ENCODE measurements at places on chromosomes 13 and 19. TPM values are rescaled to one million over a fixed set of nuclear protein-coding genes. Genes with fewer than 3 reads are reported as not detected.

GRCh38 chr13:71830323-71830722 is 36.7 kb downstream of the DACH1 start:
- H3K4me1 ChIP-seq, result no peaks in the 10 kb centered on the region
- H3K4me3 ChIP-seq, result no peak overlapping the region
- H3K36me3 ChIP-seq, result no peaks in the 10 kb centered on the region
- no peaks in the 10 kb centered on the region for H3K27me3 ChIP-seq
- DNase-seq, result no peak
- no peak overlapping the region for H3K27ac ChIP-seq

The ZNF737 gene
- 3.1 TPM for total RNA-seq

DNA sequence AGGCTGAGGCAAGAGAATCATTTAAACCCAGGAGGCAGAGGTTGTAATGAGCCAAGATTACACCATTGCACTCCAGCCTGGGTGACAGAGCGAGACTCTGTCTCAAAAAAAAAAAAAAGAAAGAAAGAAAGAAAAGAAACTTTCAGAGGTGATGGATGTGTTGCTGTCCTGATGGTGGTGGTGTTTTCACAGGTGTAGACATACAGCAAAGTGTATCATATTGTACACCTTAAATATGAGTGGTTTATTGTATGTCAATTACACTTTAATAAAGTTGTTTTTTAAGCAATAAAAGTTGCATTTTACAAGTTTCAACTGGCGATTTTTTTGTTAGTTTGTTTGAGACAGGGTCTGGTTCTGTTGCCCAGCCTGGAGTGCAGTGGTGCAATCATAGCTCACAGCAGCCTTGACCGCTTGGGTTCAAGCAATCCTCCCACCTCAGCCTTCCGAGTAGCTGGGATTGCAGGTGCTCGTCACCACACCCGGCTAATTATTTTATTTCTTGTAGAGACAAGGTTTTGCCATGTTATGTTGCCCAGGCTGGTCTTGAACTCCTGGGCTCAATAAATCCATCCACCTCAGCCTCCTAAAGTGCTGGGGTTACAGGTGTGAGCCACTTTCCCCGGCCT is 13.5 kb upstream of the INSR start:
- no peaks in the 10 kb centered on the region for H3K27me3 ChIP-seq
- no peaks in the 10 kb centered on the region for H3K36me3 ChIP-seq
- no peaks in the 10 kb centered on the region for H3K4me1 ChIP-seq
- H3K27ac ChIP-seq, result no peak overlapping the region
- no peak overlapping the region for H3K4me3 ChIP-seq

DNA sequence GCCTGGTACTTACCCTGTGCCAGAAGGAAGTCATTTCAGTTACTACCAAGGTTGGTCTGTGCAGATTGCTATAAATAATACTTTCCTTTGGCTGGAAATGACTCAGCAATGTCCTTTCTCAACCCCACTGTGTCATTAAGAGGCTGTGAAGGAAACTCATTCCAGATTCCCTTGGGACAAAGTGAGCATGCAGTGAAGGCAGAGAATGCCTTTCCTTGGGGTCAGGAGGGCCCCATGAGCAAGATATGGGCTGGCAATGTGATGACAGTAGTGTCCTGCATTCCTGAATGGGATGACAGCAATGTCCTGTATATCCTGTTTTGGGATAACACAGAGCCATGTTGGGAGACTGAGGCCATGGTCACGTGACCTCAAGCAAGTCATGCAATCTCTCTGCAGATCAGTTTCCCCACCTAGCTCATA is 213.1 kb upstream of the TMTC4 start:
- H3K27ac ChIP-seq, result no peak overlapping the region
- H3K36me3 ChIP-seq, result no peaks in the 10 kb centered on the region
- H3K4me3 ChIP-seq, result no peak overlapping the region
- H3K4me1 ChIP-seq, result no peaks in the 10 kb centered on the region

GRCh38 chr19:39846678-39847486 is 703 bp upstream of the FBL start:
- peak overlapping the region; percentile 96 for H3K27ac ChIP-seq
- H3K36me3 ChIP-seq, result no peaks in the 10 kb centered on the region
- no peak for DNase-seq
- no peaks in the 10 kb centered on the region for H3K27me3 ChIP-seq
- H3K4me3 ChIP-seq, result peak overlapping the region; percentile 78
- H3K4me1 ChIP-seq, result peaks cover 33% of the 10 kb centered on the region

DNA sequence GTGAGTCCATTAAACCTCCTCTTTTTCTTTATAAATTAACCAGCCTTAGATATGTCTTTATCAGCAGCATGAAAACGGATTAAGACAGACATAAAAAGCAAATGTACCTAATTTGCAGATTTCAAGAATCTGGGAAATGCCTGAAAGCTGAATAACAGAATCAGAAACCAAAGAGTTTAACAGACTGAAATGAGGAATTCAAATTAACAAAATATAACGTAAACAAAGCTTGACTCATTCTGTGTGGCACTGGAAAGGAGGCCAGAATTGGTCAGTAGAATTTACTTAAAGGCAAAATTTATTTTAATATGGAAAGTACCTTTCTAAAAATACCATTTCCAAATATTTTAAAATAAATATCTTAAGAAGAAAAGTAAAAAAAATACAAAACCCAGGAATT is 540.6 kb upstream of the HTR2A start:
- no peak for DNase-seq
- H3K4me1 ChIP-seq, result no peaks in the 10 kb centered on the region
- H3K36me3 ChIP-seq, result no peaks in the 10 kb centered on the region
- no peaks in the 10 kb centered on the region for H3K27me3 ChIP-seq
- no peak overlapping the region for H3K4me3 ChIP-seq

The PROZ gene
- not detected for total RNA-seq

GRCh38 chr19:6602729-6603114 is 11.8 kb upstream of the CD70 start:
- H3K36me3 ChIP-seq, result no peaks in the 10 kb centered on the region
- DNase-seq, result no peak
- no peak overlapping the region for H3K27ac ChIP-seq
- H3K4me3 ChIP-seq, result no peak overlapping the region
